CD4-positive, alpha-beta T cell (primary cell): ENCODE measurements at places on chromosomes 6 and 20. TPM values are rescaled to one million over a fixed set of nuclear protein-coding genes. Genes with fewer than 3 reads are reported as not detected.

VNN1 gene
- total RNA-seq = not detected

DNA sequence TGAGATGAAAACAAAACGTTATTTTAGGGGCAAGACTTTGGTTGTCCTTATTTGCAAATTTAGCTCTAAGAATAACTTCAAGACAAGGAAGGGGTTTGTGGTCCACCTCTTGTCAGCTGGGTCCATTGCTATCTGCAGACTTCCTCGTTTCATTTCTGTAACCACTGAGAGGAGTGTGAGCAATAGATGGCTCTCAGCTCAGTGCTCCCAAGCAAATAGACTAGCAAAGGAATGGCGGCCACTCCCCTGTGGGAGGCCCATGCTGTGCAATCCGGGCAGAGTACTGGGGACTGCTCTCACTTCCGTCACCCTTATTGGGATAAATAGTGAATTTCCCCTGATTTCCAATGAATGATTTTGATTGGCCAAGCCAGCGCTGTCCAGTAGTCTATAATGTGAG lies 176.6 kb downstream of the ZDHHC14 start:
- H3K4me3 ChIP-seq = no peak overlapping the region
- H3K27ac ChIP-seq = no peak overlapping the region
- no peak for DNase-seq
- no peaks in the 10 kb centered on the region for H3K36me3 ChIP-seq
- no peaks in the 10 kb centered on the region for H3K27me3 ChIP-seq

DNA sequence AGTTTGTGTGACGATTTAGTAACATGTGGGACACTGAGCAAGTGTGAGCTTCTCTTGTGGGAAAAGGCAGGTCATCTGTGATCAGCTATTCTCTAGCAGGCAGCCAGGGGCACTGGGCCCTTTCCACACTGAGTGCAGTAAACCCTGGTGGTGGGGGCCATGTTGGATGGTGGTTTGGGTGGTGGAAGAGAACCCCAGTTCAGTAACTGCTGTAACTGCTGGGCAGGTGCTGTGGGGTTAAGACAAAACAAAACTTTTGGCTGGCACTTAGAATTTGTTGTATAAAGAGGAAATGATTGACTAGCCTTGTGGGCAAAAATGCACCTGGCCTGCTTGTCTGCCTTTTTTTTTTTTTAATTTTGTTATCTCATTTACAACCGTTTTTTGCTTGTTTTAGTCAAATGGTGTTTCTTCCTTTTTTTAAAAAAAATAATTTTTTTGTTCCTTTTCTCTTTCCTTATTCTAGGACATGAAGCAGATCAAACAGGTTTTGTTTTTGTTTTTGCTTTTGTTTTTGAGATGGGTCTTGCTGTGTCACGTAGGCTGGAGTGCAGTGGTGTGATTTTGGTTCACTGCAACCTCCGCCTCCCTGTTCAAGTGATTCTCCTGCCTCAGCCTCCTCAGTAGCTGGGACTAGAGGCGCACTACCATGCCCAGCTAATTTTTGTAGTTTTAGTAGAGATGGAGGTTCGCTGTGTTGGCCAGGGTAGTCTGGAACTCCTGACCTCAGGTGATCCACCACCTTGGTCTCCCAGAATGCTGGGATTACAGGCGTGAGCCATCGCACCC lies 59.8 kb downstream of the IGF2R start:
- peaks cover 81% of the 10 kb centered on the region for H3K36me3 ChIP-seq
- DNase-seq = no peak
- H3K4me1 ChIP-seq = no peaks in the 10 kb centered on the region

GRCh38 chr6:129686941-129687627 lies 22.9 kb downstream of the ARHGAP18 start:
- H3K36me3 ChIP-seq = no peaks in the 10 kb centered on the region
- H3K4me3 ChIP-seq = no peak overlapping the region
- H3K4me1 ChIP-seq = peaks cover 45% of the 10 kb centered on the region
- no peaks in the 10 kb centered on the region for H3K27me3 ChIP-seq

DNA sequence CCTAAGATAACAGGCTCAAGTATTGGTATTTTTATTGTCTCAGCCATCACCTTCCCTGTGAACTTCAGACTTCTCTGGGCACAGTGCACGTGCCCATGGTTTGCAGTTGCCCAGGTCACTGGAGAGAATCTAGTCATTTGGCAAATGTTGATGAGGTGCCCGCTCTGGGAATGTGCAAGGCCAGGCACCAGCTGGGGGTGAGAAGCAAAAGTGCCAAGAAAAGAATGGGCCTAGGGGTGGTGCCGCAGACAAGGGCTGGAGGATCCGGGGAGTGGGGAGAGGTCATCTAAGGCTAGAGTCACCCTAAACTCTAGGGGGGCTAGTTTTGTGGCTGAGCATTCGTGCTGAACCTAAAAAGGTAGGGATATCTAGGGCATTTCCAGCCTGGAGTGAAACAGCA lies 57.0 kb upstream of the VSTM2L start:
- no peak overlapping the region for H3K27ac ChIP-seq
- DNase-seq = no peak
- H3K4me1 ChIP-seq = no peaks in the 10 kb centered on the region
- peaks cover 52% of the 10 kb centered on the region for H3K36me3 ChIP-seq
- H3K27me3 ChIP-seq = no peaks in the 10 kb centered on the region
